Dermis blood vessel endothelial cell (primary cell): ENCODE measurements at places on chromosomes 6 and 20. TPM values are rescaled to one million over a fixed set of nuclear protein-coding genes. Genes with fewer than 3 reads are reported as not detected.

Gene AGER
- total RNA-seq, result 0.74 and 0.85 TPM in 2 replicates

Gene GUCA1A
- not detected in 2 replicates for total RNA-seq

Gene FAM83B
- total RNA-seq, result not detected in 2 replicates

Gene HNF4A
- total RNA-seq, result not detected in 2 replicates

Gene IP6K3
- total RNA-seq, result under 0.01 and 0.05 TPM in 2 replicates

Gene VSX1
- not detected in 2 replicates for total RNA-seq

Gene RBM38
- total RNA-seq, result 13.8 and 21.6 TPM in 2 replicates

Gene SMIM26
- total RNA-seq, result 45.9 and 106 TPM in 2 replicates

Gene PRICKLE4
- total RNA-seq, result 6.9 and 10.4 TPM in 2 replicates

Gene MYB
- 0.17 and 0.19 TPM in 2 replicates for total RNA-seq

Gene LY6G6F
- total RNA-seq, result not detected in 2 replicates

Gene KIF25
- total RNA-seq, result not detected in 2 replicates

Gene PRDM13
- not detected in 2 replicates for total RNA-seq

Gene ZGPAT
- 25.6 and 29.1 TPM in 2 replicates for total RNA-seq

Gene OR12D3
- not detected in 2 replicates for total RNA-seq

Gene PPP1R14C
- not detected in 2 replicates for total RNA-seq

Gene NKX2-2
- total RNA-seq, result not detected in 2 replicates

DNA sequence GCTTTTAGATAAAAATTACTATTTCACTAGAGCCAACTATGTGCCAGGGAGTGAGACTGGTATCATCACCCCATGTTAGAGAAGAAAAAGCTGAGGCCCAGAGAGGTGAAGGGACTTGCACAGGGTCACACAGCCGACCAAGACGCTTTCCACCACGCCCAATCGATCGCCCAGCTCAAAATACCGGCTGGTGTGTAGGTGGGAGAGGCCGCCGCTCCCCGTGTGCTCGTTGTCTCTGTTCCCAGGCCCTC, 253 bp upstream of the SNPH start:
- peak; percentile 8 for DNase-seq

DNA sequence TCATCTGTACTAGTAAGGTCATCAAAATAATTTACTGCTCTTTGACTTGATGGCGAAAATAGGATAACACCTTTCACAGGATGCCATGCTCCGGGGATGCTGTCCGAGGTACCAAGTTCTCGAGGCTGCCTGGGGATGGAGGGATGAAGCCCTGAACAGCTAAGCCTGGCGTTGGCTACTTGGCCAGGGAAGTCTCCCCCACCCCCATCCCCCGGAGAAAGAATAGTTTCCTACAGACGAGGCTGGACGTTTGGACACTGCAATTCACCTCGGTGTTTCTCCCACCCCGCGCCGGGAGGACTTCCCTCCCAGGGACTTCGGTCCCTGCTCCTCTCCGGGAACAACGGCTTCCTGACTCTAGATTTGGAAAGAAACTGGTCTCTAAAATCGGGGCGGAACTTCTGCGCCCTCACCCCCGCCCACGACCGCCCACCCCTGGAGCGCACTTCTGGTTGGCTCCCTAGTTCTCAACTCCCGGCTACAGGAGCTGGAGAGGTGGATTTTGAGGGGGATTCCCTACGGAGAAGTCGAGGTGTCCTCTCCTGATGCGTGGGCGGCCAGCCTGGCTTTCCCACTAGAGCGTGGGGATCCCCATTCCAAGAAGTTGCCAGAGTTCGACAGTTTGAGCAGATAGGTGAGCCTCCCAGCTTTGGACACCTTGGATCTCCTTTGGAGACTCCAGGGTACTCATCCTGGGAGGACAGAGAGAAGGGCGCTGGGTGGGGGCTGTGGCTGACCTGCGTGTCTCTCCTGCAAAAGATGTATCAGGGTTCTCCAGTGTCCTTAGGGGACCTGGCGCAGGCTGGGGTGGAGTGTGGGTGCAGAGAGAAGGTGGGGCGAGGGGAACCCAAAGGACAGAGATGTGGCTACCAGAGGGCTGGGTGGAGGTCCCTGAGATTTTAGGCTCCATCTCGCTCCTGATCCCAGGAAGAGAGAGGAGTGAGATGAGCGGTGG, 1.1 kb downstream of the PCSK2 start:
- DNase-seq, result peak; percentile 2

- no peak for DNase-seq
Observed at GRCh38 chr20:62048346-62048761, 17.3 kb downstream of the TAF4 start.

DNA sequence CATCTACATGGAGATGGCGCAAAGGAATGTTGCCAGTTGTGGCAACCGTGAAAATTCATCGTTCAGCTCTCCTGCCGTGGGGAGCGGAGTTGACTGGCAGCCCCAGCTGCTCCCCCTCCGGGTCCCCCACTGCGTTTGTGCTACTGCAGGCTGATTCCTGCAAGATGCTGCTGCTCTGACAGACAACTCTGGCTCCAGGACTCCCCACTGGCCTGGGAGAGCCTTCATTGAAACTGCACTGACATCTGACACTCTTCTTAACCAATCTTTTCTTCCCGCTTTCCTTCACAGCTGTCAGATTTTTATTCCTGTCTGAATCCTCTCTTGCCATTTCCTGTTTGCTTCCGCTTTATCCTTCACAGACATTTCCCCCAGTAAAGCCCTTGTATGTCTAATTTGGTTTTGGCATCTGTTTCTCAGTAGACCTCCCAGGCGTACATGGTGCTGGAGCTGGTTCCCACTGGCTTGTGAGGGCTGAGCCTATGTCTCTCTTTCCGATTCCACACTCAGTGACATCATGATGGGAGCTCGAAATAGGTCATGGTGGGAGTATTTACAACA, 9.5 kb upstream of the ATRN start:
- peak; percentile 21 for DNase-seq

- no peak for DNase-seq
Observed at GRCh38 chr6:118659513-118660217, 8.3 kb upstream of the CEP85L start.

DNA sequence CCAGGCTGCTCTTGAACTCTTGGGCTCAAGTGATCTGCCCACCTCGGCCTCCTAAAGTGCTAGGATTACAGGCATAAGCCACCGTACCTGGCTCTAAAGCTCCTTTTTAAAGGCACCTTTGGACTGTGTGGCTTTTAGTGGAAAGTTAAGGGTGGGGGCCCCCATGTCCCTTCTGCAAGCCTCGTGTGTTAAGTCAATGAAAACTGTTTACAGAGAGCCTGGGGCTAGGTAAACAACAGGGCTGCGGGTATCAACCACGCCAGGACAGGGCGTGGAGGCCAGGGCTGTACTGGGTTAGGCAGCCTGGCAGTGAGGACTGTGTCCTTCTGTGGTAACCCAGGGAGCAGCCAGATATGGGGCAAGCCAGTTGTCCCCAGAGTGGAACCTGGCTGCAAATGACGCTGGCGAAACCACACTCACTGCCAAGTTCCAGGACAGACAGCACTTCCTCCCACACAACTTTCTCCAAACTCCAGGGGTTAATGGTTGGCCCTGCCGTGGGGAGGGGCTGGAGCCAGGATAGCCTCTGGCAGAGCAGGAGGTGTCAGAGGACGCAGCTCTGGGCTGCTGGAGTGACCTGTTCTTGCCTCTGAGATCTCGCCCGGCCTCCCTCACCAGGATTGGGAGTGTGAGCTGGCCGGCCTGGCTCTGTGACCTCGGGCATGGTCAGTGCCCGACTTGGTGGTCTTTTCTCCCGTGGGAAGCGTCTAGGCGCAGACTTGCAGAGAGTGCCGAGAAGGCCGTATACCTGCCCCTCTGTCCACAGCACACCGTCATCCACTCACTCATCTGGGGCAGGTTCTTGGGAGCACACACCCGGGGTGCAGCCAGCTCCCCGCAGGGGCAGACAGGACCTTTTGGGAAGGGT, 3.2 kb downstream of the SLC17A9 start:
- DNase-seq, result no peak

DNA sequence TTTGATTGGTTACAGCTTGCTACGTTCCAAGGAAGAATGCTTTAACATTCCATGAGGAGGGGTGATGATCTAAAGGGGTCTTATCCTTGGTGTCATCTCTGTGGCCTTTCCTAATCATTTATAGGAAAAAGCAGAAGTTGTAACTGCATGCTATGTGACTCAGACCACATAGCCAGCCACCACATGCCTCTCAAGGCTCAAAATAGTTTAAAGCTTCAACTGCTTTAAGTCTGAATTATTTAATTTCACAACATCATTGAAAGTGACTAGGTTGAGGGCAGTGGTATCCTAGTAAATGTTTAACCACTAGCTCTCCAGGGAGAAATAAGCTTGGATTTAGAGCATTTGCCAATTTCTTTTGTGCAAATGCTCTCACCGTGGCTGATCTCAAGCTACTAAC, 29.7 kb downstream of the MC3R start:
- no peak for DNase-seq

- DNase-seq, result no peak
Observed at GRCh38 chr20:18978311-18978710, 164.7 kb downstream of the SCP2D1 start.

DNA sequence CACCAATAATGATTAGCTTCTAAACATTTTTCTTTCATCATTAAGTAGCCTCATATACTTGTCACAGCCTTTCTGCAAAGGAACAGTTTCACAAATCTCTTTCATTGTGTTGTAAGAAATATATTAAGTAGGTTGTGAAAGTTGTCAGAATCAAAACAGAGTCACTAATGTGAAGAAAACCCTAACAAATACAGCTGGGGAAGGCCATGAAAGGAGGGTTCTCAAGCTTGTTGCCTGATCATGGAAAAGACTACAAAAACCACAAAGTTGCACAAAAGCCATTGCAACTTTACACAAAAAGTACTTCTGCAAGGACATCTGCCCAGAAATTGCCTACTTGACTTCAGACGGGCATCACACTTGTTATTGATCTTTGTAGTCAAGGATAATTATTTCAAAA, 216.1 kb downstream of the ALDH8A1 start:
- no peak for DNase-seq

GRCh38 chr6:9523462-9523861, 891.4 kb downstream of the TFAP2A start:
- peak; percentile 76 for DNase-seq

- no peak for DNase-seq
Observed at GRCh38 chr20:47346172-47346571, 10.3 kb downstream of the ZMYND8 start.

DNA sequence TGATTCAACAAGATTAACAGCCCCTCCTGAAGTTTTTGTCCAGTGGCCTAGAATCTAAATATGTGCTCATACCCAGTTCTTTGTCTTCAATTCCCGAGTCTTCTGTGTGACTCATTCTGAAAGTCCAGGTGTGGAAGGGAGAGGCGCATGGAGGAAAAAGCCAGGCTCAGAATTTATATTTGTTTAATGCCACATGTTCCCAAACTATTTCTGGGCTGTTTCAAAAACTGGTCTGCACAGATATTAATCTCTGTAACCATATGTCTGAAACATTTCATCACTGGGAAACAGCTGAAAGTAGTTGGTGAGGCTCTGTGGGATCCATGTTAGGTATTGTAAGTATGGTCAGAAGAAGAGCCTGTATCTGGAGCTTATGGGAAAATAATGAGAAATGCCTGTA, 266.0 kb downstream of the PAX1 start:
- DNase-seq, result no peak

GRCh38 chr6:121732641-121733040, 297.2 kb downstream of the GJA1 start:
- peak; percentile 49 for DNase-seq

DNA sequence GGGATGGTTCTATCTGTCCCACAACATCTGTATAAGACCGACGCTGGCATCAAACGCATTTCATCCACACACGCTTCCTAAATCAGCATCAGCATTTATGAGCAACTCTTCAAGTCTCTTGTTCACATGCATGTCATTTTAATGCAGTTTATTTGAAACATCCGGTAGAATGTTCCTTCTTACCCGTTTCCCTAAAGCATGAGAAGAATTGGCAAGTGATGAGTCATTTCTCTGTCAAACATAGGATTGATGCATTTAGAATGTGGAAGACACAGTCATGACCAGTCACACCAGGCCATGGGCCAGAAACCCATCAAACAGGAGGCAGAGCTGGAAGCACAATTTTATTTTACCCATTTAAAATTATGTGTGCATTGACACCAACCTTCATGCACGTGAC, 122.8 kb downstream of the UST start:
- DNase-seq, result no peak

- DNase-seq, result peak; percentile 51
Observed at GRCh38 chr6:151452750-151453427, 963 bp upstream of the RMND1 start.

DNA sequence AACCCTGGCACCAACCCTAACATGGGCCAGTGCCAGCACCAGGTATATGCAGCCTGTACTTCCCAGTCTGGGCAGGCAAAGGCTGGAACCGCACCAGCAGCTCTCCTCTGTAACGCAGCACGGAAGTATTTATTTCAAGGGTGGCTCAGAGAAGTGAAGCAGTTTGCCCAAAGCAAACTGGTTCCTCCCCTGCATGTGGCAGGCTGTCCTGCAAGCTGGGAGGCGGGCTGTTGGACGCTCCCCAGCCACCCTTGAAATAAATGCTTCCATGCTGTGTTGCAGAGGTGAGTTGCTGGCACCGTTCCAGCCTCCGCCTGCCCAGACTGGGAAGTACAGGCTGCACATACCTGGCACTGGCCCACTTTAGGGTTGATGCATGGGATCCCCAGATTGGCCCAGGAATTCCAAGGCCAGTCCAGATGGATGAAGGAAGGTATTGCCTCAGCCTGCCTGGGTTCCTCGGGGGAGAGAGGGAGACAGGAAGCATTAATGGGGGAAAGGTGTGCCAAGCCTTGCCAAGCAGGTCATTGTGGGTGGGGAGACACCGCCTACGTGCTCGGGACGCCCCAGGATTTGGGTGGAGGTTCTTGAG, 49.8 kb downstream of the PPARD start:
- DNase-seq, result peak; percentile 15

- peak; percentile 93 for DNase-seq
Observed at GRCh38 chr6:1821513-1822183, 211.9 kb downstream of the FOXC1 start.

GRCh38 chr20:40750541-40751035, 61.6 kb upstream of the MAFB start:
- DNase-seq, result no peak

DNA sequence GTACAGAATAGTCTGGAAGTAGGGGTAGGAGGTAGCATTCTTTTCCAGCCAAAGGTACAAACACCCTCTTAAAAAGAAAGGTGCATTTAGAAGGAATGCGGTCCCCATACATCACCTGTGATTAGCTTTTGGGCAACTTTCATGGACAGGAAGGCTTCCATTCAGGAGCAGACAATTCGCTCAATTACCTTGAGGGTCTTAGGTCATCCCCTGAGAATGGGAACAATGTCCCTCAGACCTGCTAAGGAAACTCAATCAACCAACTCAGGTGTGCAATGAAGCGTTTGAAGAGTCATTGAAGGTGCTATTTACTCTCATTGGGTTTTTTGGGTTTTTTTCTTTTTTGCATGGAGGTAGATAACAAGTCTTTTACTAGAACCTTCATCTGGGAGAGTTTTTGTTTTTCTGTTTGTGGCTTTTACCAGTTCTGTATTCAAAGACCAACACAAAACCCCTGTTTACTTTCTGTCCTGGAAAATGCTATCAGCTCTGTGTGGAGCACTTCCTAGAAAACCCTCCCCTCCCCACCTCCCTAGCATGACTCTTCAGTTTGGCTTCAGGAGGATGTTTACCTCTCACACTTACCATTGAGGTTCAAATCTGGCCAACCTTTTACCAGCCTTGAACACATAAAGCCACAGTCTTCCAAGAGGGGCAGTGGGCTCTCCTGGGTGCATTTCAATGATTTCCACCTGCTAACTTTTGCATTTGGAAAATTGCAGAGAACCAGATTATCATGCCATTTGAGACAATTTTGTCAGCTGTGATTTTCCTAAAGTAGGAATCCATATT, 271.2 kb upstream of the PRDM1 start:
- no peak for DNase-seq

- DNase-seq, result no peak
Observed at GRCh38 chr6:11514672-11515071, 22.9 kb upstream of the TMEM170B start.

GRCh38 chr6:108074057-108074358, 533 bp downstream of the OSTM1 start:
- DNase-seq, result no peak
